ENCODE measurements at places on chromosomes 3 and 15.
A peak's percentile ranks its signal among the peaks of the same experiment; 100 is the strongest.

- DNase-seq = no peak
Observed at GRCh38 chr3:65950340-65951326, 88.1 kb downstream of the MAGI1 start.

- no peak for DNase-seq
Observed at GRCh38 chr15:69158843-69159240, 1.6 kb upstream of the GLCE start.

DNA sequence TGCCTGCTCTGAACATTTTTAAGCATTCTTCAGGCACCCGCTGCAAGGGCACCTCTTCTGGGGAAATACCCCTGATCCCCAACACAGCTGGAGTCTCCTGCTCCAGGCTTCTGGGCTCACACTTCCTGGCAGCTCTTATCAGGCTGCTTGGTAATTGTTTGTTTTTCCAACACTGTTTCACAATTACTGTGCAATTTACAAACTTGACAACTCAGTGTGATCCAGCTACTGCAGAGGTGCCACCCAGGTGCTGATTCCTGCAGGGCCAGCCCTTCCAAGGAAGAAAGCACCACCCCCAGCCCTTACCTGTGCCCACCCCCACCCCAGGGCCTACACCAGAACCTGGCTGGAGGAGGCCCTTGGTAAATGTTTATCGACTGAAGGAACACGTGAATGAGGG is 66.5 kb downstream of the MAGEF1 start:
- peak; percentile 89 for DNase-seq

DNA sequence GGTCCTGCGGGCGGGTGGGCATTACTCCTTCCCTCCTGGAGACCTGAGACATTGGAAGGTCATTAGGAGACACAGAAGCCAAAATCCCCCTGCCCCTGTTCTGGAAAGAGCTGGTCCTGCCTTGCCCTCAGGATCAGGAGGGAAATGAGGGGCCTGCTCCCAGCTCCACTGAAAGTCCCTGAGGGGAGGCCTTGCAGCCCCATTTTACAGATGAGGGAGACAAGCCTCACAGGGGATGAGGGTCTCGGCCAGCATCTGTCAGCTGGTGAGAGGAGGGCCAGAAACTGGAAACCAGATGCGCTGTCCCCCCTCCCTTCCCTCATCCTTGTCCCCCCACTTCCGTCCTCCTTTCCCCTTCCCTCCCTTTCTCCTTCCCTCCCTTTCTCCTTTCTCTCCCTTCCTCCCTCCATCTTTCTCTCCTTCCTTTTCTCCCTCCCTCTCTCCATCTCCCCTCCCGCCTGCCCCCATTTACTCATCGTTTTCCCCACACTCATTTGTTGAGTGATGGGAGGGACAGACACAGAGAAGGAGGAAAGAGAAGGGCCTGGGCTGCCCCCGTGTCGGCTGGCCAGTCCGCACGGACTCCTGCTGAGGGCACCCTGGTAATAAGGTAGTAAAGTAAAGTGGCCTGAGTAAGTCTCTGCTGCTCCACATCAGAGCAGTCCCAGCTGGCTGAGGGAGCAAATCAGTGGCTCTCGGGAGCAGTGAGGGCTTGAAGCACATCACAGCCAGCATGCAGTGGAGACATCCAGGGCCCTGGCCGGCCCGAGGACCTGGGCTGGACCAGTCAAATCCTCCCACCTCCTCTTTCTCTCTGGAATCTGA is 112.4 kb upstream of the ALDH1A3 start:
- DNase-seq = no peak

- DNase-seq = no peak
Observed at GRCh38 chr15:67198157-67198754, 56.2 kb downstream of the AAGAB start.

DNA sequence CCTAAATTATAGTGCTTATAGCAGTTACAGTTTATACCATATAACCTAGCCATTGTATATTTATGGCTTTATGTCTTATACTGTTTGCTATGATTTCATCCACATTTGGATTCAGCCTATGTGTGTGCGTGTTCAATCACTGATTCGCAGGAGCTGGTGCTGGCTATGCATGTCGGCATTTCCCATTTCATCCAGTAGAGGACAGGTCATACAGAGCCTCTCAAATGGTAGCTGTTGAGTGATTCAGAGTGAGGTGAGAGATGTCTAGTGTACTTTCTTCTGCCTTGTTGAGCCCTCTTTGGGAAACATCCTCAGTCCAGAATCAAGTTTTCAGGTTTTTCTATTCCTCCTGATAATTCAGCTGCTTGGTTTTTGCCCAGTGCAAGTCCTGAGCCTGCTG is 76.1 kb downstream of the FRMD4B start:
- no peak for DNase-seq

Data from PC-9 (cell line).